AG04449 (cell line): ENCODE measurements at places on chromosomes 6 and 20.

DNA sequence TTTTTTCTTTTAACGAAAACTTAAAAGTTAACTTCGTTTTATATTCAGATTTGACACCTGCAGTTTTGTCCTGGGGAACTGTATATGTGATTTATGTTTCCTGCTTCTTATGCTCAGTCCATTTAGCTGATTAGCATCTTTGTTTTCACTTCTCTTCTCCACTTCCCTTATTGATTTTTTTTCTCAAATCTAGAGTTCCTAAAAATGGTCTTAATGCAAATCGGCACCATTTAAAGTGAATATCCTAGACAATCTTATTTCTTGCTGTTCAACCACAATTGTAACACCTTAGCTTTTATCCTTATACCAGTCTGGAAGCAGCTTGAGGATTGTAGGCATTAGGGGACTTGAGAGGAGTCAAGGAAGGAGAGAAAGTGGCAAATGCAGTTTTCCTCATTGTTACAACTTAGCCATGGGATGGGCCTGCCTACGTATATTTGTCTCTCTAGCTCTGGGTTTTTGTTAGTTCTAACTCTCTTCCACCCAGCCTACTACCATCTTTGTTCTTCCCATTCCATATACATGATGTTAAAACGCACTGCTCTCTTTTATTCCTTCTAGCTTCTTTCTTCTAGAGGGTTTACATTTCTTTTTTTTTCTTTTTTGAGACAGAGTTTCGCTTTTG is 8.5 kb downstream of the QRSL1 start:
- DNase-seq, result no peak

- DNase-seq, result no peak
These were observed 39.7 kb upstream of the CCDC167 start for GRCh38 chr6:37539171-37540028.

DNA sequence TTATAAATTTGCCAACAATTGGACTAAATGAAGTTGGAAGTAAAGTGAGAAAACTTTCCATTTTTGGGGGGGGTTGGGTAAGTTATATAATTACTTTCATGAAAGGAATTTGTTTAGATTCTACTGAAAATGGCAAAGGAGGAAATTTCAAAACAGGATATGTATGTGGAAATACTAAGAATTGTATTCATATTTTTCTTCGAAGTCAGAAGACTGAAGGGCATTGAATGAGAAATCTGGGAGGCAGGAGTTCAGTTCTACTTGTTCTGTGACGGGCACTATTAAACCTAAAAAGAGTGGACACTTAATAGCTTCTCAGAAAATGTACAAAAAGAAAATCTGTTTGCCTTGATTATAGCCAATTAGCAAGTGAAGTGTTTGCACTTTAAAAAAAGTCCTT is 114.7 kb downstream of the PRIM2 start:
- peak; percentile 47 for DNase-seq

- DNase-seq, result no peak
These were observed 590 bp downstream of the HIVEP2 start for GRCh38 chr6:142944124-142945048.
